ENCODE measurements at places on chromosomes 5 and 9. TPM values are rescaled to one million over a fixed set of nuclear protein-coding genes. Genes with fewer than 3 reads are reported as not detected.

SPATA31A3 gene
- not detected for total RNA-seq

INSL4 gene
- total RNA-seq: 16.7 TPM

MYOT gene
- not detected for total RNA-seq

ST8SIA4 gene
- 0.58 TPM for total RNA-seq

TMEM38B gene
- 14.4 TPM for total RNA-seq

PLAC8L1 gene
- 0.26 TPM for total RNA-seq

KIF12 gene
- 2.3 TPM for total RNA-seq

CCL21 gene
- not detected for total RNA-seq

CHSY3 gene
- total RNA-seq: 0.16 TPM

NDUFS6 gene
- 125 TPM for total RNA-seq

MBLAC2 gene
- total RNA-seq: 2.2 TPM

ALAD gene
- total RNA-seq: 11.5 TPM

CD180 gene
- total RNA-seq: not detected

DCAF12 gene
- 37.5 TPM for total RNA-seq

NUTM2F gene
- total RNA-seq: not detected

SLC22A5 gene
- 40.1 TPM for total RNA-seq

GABRA1 gene
- total RNA-seq: not detected

AGXT2 gene
- not detected for total RNA-seq

FOXD4L4 gene
- 0.07 TPM for total RNA-seq

PCBD2 gene
- 10.7 TPM for total RNA-seq

BTNL8 gene
- not detected for total RNA-seq

PCDHA8 gene
- not detected for total RNA-seq

SLC25A48 gene
- total RNA-seq: not detected

ARL14EPL gene
- 0.35 TPM for total RNA-seq

ZBED3 gene
- total RNA-seq: 4.2 TPM

KIF4B gene
- not detected for total RNA-seq

SELENOP gene
- 0.49 TPM for total RNA-seq

OGN gene
- not detected for total RNA-seq

DRD1 gene
- 0.15 TPM for total RNA-seq

LCN1 gene
- total RNA-seq: not detected

LCN15 gene
- not detected for total RNA-seq

DDX4 gene
- total RNA-seq: not detected

SHROOM1 gene
- total RNA-seq: 8.3 TPM

SCAMP1 gene
- 25.6 TPM for total RNA-seq

SETX gene
- 20.1 TPM for total RNA-seq

RPL7A gene
- total RNA-seq: 3,411 TPM

LTC4S gene
- 0.32 TPM for total RNA-seq

HMGXB3 gene
- 34.4 TPM for total RNA-seq

Measured in A549 treated with GW870086 at 1 μM for 4 hours (cell line).